HepG2 (cell line): ENCODE measurements at places on chromosomes 7 and 10. TPM values are rescaled to one million over a fixed set of nuclear protein-coding genes. Genes with fewer than 3 reads are reported as not detected.
A peak's percentile ranks its signal among the peaks of the same experiment; 100 is the strongest.

- no peaks in the 10 kb centered on the region for H3K27me3 ChIP-seq
- H3K4me3 ChIP-seq, result peak overlapping the region; percentile 100
- H3K27ac ChIP-seq, result peak overlapping the region; percentile 99
- H3K4me1 ChIP-seq, result peaks cover 20% of the 10 kb centered on the region
- peak; percentile 80 for DNase-seq
Measured at GRCh38 chr10:63268149-63268797, 135.1 kb downstream of the NRBF2 start.

GRCh38 chr7:134452991-134453473 is 5.9 kb downstream of the AKR1B1 start:
- H3K27me3 ChIP-seq, result no peaks in the 10 kb centered on the region
- no peak for DNase-seq
- H3K27ac ChIP-seq, result no peak overlapping the region
- H3K4me3 ChIP-seq, result no peak overlapping the region
- peaks cover 38% of the 10 kb centered on the region for H3K36me3 ChIP-seq
- H3K4me1 ChIP-seq, result peaks cover 25% of the 10 kb centered on the region

- H3K27me3 ChIP-seq, result no peaks in the 10 kb centered on the region; the same call in 2 of the 3 replicates
- peak within 1 kb of the TSS; percentile 86 for H3K4me3 ChIP-seq
- H3K36me3 ChIP-seq, result no peaks in the 10 kb centered on the region; the same call in 1 of the 2 replicates
- peak within 1 kb of the TSS; percentile 64 for H3K27ac ChIP-seq
- H3K4me1 ChIP-seq, result peaks cover 28% of the 10 kb centered on the region
Measured at GRCh38 chr10:90871766-90872647, at the start of gene RPP30. Gene RPP30 (plus strand): TSS chr10:90871974. CDS start chr10:90871987, 13 bp downstream.

GRCh38 chr10:114825513-114826253 is 4.1 kb downstream of the FHIP2A start:
- no peak for DNase-seq
- H3K4me3 ChIP-seq, result no peak overlapping the region
- H3K27ac ChIP-seq, result no peak overlapping the region
- no peaks in the 10 kb centered on the region for H3K27me3 ChIP-seq
- H3K36me3 ChIP-seq, result no peaks in the 10 kb centered on the region
- peaks cover 26% of the 10 kb centered on the region for H3K4me1 ChIP-seq

DNA sequence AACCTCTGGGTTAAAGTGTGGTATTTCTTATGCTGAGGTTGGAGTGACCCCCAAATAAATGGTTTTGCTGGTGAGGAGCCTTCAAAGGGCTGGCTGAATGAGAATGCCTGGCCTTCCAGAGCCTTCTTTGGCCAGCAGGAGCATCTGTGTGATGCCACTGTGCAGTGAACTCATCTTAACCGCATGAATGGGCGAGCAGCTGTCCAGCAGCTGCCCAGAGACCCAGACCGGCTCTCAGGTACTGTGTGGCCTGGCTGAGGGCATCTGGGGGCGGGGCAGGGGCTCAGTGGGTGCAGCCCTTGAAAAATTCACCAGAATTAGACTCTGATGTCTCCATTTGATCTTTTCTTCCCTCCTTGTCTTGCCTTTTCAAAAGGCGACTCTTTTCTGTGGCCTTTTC is 59.0 kb downstream of the SYPL1 start:
- H3K4me1 ChIP-seq, result peaks cover 24% of the 10 kb centered on the region
- no peak overlapping the region for H3K27ac ChIP-seq
- H3K36me3 ChIP-seq, result no peaks in the 10 kb centered on the region
- no peaks in the 10 kb centered on the region; the same call in 1 of the 2 replicates for H3K27me3 ChIP-seq

STRA8 gene
- not detected in 2 replicates for total RNA-seq

DNA sequence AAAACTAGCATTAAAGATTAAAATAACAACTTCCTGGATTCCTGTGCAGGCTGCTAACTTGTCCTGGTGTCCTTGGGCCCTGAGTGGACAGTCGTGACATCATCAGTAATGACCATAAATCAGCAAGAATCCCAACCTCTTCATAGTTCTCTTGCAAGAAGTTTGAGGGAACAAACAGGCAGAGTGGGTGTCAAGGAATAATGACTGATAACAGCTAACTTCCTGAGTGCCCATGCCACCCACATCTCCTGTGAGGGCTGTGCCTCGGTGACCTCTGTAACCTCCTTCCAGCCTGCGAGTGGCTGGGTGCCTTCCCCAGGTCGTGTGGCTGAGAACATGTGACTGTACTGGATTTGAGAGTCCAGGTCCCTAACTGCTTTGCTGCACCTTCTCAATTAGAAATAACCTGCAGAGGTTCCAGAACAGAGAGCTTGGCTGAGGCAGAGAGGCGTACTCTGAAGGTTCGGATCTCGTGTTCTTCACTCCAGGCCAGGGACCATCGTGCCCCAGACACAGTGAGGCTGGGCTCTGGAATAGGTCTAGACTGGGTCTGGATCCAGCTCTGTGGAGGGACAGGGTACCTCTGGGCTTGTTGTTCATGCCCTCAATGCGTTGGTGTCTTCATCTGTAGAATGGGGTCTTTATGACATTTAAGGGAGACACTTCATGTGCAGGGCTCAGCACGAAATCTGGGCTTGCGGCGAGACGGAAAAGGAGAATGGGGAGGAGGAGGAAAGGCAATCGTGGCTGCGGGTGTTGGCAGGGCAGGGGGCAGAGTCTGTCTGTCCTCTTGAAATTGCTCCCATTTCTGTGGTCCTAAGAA is 313.1 kb upstream of the ZNF32 start:
- H3K4me3 ChIP-seq, result no peak overlapping the region
- H3K36me3 ChIP-seq, result no peaks in the 10 kb centered on the region
- H3K27me3 ChIP-seq, result peaks cover 15% of the 10 kb centered on the region
- H3K27ac ChIP-seq, result no peak overlapping the region
- DNase-seq, result no peak

- no peak overlapping the region for H3K4me3 ChIP-seq
- H3K27ac ChIP-seq, result no peak overlapping the region
- peaks cover 37% of the 10 kb centered on the region for H3K4me1 ChIP-seq
- H3K27me3 ChIP-seq, result no peaks in the 10 kb centered on the region
- no peaks in the 10 kb centered on the region for H3K36me3 ChIP-seq
Measured at GRCh38 chr10:93443481-93443880, 38.7 kb downstream of the MYOF start.

PKD2L1 gene
- 0.07 and 0.31 TPM in 2 replicates for total RNA-seq

DNA sequence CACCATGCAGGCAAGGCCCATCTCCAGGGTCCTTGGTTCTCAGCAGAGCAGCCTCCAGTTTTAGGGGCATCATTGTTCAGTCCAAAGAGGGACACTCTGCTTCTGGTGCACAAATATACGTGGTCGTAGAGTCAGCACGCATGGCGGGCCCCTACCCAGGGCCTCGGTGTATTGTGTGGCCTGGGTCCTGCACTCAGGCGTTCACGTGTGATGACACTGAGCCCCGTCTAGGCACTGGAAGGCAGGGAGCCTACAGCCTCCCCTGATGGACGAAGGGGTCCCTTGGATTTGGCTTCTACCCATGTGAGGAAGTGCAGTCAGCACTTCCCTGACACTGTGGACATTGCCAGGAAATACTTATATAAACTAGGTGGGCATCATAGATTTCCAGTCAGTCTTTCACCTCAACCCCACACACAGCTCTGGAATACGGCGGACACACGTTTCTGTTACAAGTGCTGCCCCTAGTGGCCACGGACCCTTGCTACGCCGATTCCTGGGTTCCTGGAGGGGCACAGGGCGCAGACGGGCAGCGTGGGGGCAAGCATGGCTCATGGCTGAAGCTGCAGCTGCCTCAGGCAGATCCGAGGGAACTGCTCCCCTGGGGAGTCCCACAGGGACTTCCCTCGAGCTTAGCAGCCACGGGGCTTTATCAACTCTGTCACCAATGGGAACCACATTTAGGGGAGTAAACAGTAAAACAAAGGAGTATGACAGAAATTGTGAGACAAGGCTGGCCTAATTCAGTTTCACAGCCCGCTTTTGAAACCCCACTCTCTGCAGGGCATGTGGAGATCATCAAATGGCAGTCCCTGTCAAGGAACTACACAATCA is 25.4 kb downstream of the AIFM2 start:
- peaks cover 23% of the 10 kb centered on the region for H3K4me1 ChIP-seq
- H3K27ac ChIP-seq, result no peak overlapping the region
- no peak overlapping the region for H3K4me3 ChIP-seq
- DNase-seq, result peak; percentile 8
- peaks cover 28% of the 10 kb centered on the region; the same call in 2 of the 3 replicates for H3K36me3 ChIP-seq

AKR1E2 gene
- total RNA-seq, result not detected in 2 replicates

ZNF239 gene
- not detected in 2 replicates for total RNA-seq

RASSF4 gene
- total RNA-seq, result 49.9 and 51.7 TPM in 2 replicates

GRCh38 chr10:43386549-43386948 is 15.1 kb downstream of the FXYD4 start:
- H3K36me3 ChIP-seq, result peaks cover 21% of the 10 kb centered on the region
- no peak for DNase-seq
- H3K27me3 ChIP-seq, result no peaks in the 10 kb centered on the region
- no peak overlapping the region for H3K4me3 ChIP-seq

ARMH3 gene
- 8.4 and 10.8 TPM in 2 replicates for total RNA-seq

DNA sequence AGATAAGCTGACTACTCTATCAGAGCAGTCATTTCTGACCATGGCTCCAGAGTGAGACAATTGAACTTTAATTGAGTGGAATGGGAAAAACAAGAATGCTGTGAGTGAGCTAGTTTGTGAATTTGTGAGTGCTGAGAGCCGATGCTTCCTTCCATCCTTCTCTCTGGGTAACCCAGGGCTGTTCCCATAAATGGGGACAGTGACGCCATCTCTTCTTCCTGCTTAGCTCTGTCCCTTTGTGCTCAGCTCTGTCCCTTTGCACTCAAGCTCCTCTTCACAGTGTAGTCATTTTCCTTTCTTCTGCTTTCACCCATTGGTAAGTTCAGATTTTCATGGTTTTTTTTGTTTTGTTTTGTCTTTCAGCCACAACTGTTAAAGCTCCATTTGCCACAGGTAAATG is 24.4 kb downstream of the C10orf120 start:
- H3K4me1 ChIP-seq, result no peaks in the 10 kb centered on the region
- no peak for DNase-seq
- no peaks in the 10 kb centered on the region for H3K36me3 ChIP-seq
- peaks cover 1% of the 10 kb centered on the region; the same call in 1 of the 2 replicates for H3K27me3 ChIP-seq
- H3K27ac ChIP-seq, result no peak overlapping the region
- no peak overlapping the region for H3K4me3 ChIP-seq

LRMDA gene
- total RNA-seq, result 19.3 and 22.0 TPM in 2 replicates

DNA sequence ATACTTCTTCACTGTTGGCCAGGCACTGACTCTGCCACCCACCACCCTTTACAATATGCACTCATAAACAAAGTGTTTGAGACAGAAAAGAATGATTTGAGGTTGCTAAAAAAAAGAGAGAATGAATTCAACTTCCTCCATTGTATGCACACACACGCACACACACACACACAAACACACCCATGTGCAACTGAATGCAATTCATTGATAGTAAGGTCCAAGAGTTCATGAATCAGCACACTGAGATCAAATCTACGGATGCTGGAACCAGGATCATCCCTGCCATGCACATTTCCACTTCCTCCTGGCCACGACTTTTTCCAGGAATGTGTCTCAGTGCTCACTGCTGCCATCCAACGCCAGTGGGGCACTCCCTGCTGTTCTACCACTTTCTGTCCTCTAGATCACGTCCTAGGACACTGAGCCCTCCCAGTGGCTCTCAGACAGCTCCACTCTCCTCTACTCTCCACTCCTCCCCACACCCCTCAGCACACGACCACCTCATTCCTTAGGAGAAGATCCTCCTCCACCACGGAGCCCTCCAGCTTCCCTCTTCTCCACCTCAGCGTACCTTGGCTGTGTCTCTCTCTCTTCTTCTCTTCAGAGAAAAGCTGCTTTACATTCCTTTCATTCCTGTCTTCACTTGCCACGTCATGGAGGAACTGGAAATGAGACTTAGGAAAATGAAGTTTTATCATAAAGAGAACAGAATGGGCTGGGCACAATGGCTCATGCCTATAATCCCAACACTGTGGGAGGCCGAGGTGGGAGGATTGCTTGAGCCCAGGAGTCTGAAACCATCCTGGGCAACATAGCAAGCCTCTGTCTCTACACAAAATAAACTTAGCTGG is 12.0 kb upstream of the TMEM213 start:
- peaks cover 7% of the 10 kb centered on the region; the same call in 1 of the 3 replicates for H3K27me3 ChIP-seq
- H3K4me1 ChIP-seq, result peaks cover 9% of the 10 kb centered on the region
- no peak overlapping the region for H3K27ac ChIP-seq
- H3K36me3 ChIP-seq, result no peaks in the 10 kb centered on the region
- H3K4me3 ChIP-seq, result no peak overlapping the region

DNA sequence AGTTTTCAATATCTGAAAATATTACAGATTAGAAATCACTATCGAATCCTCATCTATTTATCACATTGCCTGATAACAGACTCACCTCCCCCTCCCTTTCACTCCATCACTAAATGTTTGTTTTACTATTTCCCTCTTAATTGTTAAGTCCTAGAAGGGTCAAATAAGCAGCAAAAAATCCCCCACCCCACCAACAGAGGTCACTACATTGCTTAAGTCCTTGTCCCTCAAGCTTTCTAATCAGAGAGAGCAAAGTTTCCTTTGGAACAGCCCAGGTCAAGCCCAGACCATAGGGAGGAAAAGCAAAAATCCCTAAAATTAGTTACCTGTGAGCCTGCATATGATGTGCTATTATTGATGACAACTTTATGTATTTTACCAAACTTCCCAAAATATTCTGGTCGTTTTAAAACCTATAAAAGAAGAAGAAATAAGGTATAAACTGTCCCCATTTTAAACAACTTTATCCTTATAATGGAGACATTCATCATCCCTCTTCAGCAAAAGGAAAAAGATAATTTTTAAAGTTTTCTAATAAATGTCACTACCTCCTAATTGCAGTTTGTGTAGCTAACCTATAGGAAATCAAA is 95.0 kb downstream of the CNOT4 start:
- H3K4me3 ChIP-seq, result no peak overlapping the region
- peaks cover 18% of the 10 kb centered on the region for H3K4me1 ChIP-seq
- DNase-seq, result peak; percentile 74
- H3K27ac ChIP-seq, result no peak overlapping the region

GRCh38 chr10:108421266-108421665 is 1256.8 kb upstream of the SORCS1 start:
- H3K27ac ChIP-seq, result no peak overlapping the region
- no peaks in the 10 kb centered on the region for H3K36me3 ChIP-seq
- no peaks in the 10 kb centered on the region for H3K27me3 ChIP-seq
- no peak for DNase-seq
- H3K4me3 ChIP-seq, result no peak overlapping the region

- no peaks in the 10 kb centered on the region for H3K36me3 ChIP-seq
- H3K4me1 ChIP-seq, result no peaks in the 10 kb centered on the region
- no peak for DNase-seq
Measured at GRCh38 chr7:92875719-92876118, 39.3 kb upstream of the CDK6 start.

RPEL1 gene
- 0.04 and 0.10 TPM in 2 replicates for total RNA-seq

PLEKHS1 gene
- total RNA-seq, result not detected in 2 replicates

GRCh38 chr10:22893781-22894180 is 34.1 kb upstream of the ARMC3 start:
- no peaks in the 10 kb centered on the region for H3K27me3 ChIP-seq
- no peaks in the 10 kb centered on the region for H3K4me1 ChIP-seq
- DNase-seq, result no peak
- no peak overlapping the region for H3K4me3 ChIP-seq

CYP26C1 gene
- 0.02 TPM in 1 of 2 replicates, not detected in the other for total RNA-seq

OR6B1 gene
- total RNA-seq, result not detected in 2 replicates

DNA sequence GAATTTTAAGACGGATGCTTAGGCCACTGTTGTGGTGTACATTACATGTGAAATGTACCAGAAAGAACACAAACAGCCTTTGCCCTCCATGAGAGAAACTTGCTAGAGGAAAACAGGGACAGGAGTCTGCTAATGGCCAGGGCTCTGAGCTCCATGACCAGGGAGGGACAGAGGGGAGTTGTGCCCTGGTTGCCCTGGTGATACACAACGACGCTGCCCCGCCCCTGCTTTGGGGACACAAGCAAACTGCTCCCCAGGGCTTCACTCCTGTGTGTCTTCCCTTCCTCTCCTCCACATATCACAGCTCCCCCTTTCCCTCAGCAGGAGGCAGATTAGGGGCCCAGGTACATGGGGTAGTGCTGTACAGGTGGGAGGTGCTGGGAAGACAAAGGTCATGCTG is 36.2 kb downstream of the AMPH start:
- H3K4me3 ChIP-seq, result no peak overlapping the region
- no peak overlapping the region for H3K27ac ChIP-seq
- H3K27me3 ChIP-seq, result no peaks in the 10 kb centered on the region
- no peaks in the 10 kb centered on the region for H3K4me1 ChIP-seq

SFTPA1 gene
- not detected in 2 replicates for total RNA-seq

OR9A2 gene
- not detected in 2 replicates for total RNA-seq
